Activated CD4-positive, alpha-beta T cell treated with anti-CD3 and anti-CD28 coated beads, Interleukin-2, Interleukin-4, amounts not matched to agents 100 ng/mL and 50 ng/mL, durations not matched to agents 16 hours and 8 hours (primary cell): ENCODE measurements at places on chromosomes 4 and X.

DNA sequence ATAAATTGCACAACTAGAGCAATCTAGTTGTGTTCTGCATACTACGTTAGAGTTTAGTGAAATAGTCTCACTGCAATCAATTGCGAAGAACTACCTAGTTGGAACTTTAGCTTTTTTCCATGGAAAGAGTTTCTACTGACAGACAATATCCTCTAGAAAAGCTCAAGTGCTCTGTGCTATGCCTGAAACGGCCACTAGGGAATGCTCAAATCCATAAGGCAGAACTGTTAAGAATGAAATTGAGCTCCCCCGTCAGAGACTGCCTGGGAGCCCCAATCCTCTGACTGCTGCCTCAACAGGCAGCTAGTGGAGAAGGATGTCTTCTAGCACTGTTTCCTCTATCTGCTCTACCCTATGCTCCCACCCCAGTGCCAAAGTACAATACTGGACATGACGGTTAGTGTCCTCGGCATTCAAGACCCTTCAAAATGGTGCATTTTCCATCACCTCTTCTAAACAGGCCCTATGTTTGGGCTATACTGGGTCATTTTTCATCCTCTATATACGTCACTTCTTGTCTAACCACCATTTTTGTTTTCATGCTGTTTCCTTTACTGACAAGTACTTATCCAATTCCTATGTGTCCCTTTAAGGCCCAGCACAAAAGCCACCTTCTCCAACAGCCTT lies 35.3 kb downstream of the FRMD7 start:
- DNase-seq: peak; percentile 50

DNA sequence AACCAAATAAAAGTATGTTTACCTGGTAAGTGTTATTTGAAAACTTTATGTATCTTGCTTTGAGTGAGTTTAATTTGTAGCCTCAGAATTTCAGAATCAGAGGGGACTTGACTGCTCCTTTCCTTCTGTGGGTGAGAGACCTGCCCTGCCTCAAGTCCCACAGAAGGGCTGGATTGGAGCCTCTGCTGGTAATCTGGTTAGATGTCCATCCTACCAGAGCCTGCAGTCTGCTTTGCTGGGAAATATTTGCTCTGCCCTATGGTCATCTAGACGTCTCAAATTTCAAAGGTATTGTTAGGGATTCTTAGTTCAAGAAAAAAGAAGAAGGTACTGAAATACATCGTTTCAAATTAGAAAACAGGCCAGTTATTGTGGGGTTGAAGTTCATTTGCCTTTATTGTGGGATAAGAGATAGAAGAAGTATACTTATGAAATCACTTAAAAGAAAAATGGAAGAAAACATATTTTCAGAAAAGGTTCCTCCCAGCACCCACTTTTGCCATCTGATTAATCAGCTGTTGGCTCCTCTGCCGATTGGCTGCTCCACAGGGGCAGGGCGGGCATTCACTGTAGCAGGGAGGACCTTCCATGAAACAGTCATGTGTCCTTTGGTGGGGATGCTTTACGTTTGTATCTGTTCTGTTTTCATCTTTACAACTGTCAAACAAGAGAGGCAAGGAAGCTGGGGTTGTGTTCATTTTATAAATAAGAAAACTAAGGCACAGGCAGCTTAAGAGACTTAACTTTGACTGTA lies 73.3 kb upstream of the TLR2 start:
- no peak for DNase-seq

GRCh38 chrX:75278991-75279390 lies 5.1 kb downstream of the UPRT start:
- DNase-seq: no peak

- no peak for DNase-seq
Observed at GRCh38 chrX:132602701-132603100, 113.9 kb upstream of the MBNL3 start.

DNA sequence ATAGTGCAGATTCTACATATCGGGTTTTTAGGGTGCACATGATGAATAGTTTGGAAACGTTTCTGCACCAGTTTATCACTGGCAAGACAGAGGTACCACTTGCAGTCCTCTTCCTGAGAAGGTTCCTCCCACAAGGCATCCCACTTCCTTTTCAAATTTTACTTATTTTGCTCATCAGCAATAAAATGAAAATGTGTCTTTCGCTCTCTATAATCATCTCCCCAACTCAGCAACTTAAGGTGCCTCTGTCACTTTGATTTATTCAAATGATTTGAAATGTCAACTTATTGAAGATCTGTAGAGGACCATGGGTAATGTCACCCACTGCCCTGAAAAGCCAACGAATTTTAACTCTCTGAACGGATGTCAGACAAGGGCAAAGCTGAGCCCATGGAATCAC lies 53.2 kb downstream of the VGLL1 start:
- DNase-seq: peak; percentile 57

- DNase-seq: no peak
Observed at GRCh38 chr4:41154814-41155177, 59.5 kb downstream of the APBB2 start.

DNA sequence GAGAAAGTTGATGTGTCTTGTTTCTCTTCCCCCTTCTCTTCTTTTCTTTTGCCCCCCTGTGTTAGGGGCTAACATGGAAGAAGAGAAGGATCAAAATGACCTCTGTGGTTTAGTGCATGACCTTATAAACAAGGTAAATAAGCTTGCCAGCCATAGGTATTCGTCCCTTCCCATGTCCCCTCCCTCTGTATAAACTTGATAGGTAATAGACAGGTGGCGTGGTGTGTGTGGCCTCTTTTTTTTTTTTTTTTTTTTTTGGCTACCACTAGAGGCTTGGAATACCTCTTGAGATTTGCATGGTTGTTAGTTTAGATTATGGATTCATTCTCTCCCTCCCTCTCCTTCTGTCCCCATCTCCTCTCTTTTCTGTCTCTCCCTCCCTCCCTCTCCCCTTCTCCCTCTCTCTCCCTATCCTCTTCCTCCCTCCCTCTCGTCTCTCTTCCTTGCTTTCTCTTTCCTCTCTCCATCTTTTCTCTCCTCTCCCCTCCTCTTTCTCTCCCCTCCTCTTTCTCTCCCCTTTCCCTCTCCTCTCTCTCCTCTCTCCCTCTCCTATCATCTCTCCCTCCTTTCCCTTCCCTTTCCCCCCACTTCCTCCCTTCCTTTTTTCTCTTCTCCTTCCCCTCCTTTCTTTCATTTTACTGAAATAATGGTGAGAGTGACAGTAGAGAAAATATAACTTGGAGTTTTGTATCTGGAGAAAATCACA lies 134.4 kb downstream of the AFF1 start:
- DNase-seq: no peak

DNA sequence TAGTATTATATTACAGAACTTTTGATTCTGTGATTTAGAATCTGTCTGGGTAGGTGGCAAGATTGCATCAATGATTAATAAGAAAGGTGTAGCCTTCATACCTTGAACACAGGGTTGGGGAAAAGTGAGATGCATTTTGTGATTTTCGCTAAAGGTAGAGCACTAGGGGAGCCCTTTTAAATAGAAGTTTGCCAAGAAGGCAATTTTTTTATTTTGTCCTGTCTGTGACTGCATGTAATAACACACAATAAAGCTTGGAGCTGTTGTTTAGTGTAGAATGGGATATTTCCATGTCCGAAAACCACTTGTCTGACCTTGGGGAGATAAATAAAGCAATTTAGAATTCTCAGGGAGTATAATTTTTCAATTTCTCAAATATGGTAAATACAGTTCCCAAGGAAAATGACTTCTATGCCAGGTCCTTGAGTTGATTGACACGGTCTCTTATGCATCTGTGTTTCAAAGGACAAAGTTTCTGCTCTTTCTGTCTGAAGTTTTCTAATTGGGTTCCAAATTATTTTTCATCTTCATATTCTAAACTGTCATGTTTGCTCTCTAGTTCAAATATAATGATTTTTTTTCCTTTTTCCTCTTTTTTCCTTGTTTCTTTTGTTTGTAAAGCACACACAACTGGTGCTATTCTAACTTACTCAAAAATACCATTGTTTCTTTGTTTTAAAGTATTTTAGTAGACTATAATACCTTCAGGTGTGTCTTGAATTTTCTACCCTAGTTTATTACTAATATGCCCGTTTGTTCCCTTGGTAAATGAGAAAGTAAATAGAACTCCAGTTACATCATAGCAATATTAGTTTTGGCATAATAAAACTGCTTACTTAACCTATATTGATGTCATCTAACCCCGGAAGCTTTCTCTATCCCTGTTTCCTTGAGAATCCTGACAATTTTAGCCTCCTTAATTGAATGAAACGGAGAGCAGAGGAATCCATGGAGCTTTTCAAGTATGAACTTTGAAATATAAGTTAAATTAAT lies 87.8 kb upstream of the BMPR1B start:
- no peak for DNase-seq

DNA sequence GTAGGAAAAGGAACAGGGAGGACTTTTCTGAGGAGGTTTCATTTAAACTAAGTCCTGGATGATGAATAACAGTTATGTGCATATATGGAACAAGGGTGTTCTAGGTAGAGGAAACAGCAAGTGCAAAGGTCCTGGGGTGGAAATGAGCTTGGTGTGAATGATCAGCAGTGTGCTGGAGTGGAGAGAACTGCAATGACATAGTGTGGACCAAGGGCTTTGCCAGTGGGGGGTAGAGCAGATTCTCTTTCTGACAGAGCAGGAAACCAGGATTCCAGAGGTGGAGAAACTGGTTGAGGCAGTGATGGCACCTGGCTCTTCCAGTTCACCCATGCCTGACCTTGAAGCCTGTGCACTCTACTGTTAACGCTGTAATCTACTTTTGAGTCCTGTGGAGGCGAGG lies 1.7 kb downstream of the PPP1R3F start:
- no peak for DNase-seq

DNA sequence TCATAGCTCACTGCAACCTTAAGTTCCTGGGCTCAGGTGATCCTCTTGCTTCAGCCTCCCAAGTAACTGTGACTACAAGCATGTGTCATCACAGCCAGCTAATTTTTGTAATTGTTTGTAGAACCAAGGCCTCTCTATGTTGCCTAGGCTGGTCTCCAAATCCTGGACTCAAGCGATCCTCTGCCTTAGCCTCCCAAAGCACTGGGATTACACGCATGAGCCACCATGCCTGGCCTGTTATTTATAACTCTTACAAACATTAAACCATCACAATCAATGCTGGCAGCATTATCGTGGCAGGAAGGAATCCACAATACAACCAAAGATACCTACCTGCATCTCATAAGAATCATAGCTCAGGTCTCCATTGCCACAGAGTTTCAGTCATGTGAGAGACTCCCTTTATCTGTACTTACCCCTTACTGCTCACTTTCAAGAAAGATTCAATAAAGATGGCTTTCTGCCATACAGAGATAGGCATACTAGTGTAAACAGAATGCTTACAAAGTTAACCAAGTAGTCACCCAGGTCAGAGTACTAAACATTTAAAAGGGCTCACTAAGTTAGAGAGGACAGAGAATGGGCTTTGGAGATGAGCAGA lies 48.5 kb downstream of the SMIM31 start:
- DNase-seq: no peak

DNA sequence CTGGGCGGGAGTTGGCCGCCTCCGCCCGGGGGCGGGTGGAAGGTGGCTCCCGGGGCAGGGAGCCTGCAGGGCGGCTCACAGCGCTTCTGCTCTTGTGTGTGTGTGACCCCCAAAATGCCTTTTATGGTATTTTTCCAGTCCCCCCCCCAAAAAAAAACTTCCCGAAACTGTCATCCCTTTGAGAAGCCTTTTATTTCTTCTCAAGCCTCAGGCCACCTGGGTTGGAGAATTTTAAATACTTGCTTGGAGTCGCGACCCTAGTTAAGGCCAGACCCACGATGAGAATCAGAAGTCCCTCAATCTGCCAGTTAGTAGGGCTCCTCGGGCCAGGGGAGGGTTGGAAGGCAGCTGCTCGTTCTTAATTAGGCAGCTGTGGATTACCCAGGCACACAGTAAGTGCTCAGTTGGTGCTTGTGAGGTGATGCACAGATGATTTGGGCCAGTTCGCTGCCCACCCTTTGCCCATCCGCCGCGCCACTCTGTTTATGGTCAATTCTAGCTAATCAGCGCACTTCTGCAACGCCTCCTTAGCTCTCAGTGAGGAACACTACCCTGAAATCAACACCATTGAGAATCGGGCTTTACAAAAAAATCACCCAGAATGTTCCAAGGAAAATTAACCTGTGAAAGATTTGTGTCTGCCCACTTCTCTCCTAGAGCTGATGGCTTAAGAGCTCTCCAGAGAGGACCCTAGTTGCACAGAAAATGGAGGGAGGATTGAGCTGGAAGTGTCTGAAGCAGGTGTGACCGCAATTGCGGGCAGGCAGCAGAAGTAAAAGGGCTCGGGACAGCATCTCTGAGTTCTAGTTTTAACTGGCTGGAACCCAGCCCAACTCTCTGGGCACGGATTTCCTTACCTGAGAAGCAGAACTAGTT lies 648 bp upstream of the SCD5 start:
- DNase-seq: no peak

- no peak for DNase-seq
Observed at GRCh38 chr4:151296227-151296626, 19.3 kb downstream of the PRSS48 start.

DNA sequence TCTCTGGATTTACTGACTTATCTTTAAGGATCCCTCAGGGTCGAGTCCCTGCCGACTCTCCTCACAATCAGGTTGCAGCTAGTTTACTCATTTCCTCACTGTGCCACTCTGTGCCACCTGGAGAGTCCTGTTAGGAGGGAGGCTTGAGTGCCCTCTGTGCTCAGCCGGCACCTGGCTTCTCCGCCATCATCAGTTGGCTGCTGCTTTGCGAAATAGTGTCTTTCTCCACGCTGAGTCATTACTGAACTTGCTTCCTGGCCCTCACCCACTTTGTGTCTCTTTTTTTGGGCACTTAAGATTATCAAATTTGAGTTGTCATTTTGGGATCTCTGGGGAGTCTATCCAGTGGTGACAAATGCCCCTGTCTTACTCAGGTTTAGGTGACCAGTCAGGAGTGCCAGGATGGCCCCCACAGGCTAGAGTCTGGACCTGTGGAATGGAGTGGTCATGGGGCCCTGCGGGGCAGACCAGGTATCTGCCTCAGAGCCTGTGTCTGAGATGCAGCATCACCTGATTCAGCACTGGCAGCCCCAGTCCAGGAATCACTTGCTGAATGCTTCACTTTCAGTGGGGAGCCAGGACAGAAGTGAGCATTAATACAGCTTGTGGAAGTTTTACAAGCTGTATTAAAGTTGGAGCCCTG lies 37.7 kb downstream of the JADE1 start:
- no peak for DNase-seq

DNA sequence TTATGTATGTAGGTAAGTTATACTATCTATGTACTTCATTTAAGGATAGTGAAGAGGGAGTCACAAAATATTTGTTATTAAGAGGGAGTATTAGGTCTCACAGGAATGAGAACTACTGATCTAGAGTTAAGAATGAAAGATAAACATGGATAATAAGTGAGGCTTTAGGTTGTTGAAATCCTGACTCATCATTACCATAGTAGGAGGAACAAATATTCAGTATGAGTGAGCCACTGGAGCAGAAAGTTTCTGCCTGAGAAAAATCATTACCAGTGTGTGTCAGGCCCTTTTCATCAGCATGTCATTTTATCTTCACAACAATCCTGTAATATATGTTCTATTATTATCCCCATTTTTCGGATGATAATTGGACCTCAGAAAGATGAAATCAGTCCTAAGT lies 27.2 kb upstream of the IGSF1 start:
- no peak for DNase-seq
